A673 (cell line): ENCODE measurements at places on chromosomes 12 and 14.

GRCh38 chr12:124756166-124756565 lies 107.5 kb downstream of the SCARB1 start:
- no peak for DNase-seq

- DNase-seq = no peak
Observed at GRCh38 chr12:55637467-55637866, 775 bp downstream of the OR10P1 start.

GRCh38 chr14:92430686-92431085 lies 82.9 kb upstream of the RIN3 start:
- no peak for DNase-seq

GRCh38 chr14:28813810-28814209 lies 47.2 kb downstream of the FOXG1 start:
- DNase-seq = no peak

DNA sequence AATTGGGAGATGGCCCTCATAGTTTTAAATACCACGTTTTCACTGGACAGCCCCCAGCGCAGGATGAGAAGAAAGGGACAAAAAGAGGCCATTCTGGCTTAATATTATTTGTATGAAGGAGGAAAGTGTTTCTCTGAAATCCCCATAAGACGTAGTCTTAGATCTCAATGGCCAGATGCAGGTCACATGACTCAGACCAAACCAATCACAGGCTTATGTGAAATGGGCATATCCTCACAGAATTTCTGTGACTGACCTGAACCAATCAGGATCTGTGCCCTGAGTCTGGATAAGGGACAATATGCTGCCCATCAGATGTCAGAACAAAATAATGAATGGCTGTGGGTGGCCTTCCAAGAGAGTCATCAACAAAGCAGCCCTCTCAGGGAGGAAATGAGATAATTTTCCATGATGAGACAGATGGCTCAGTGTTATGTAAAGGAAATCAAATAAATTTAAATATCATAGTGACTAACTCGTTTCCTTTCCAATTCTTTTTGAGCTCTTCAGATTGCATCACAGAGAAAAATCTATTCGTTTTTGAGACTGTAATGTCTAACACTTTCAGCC lies 1009.5 kb upstream of the TMEM132C start:
- peak; percentile 96 for DNase-seq

- DNase-seq = peak; percentile 35
Observed at GRCh38 chr14:23364164-23365035, 572 bp downstream of the EFS start.

DNA sequence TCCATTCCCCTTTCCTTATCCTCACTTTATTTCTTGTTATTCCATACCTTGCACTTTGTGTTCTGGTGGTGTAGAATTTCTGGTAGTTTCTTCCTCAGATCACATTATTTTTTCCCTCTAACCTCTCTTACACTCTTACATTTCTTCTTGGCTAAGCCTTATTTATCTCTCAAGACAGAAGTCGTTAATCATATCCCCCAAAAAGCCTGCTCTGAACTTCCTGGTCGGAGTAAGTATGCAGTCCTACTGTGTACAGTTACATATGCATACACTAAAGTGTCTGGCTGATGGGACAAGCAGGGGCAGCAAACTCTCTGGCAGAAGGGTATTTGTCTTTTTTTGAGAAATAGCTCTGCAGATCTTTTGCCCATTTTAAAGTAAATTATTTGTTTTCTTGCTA lies 33.1 kb upstream of the USP15 start:
- DNase-seq = no peak

DNA sequence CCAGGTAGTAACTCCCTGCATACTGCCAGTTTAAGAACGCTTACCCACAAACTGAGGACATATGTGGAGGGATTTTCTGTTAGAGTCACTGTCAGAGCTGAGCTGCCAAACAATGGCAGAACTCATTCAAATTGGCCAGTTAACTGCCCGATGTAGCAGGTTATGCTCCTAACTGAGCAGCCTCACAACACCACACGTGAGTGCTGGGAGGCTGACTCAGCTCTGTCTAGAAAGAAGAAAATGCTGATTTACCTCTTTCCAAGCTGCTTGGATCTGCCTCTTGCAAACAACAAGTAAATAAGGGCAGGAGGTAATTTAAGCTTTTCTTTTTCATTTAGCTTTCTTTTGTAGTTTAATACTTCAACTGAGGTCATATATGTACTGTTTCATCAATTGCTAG lies 195.6 kb downstream of the PELI2 start:
- DNase-seq = no peak

DNA sequence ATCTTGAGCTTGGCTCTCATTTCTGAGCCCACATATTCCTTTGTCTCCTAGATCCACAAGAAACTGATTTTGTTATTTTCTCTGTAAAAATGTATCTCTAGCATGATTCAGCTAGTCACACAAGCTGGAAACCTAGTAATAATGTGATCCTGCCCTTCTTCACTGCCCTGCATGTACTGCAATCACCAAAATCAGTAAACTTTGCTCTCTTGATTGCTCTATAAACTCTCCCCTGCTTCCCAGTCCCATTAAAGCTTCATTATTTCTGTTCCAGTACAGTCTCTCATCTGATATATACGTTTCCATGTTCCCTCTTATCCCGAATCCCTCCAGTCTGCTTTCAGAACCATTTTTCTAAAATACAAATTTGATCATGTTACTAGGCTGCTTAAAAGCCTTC lies 166.5 kb downstream of the MSRB3 start:
- DNase-seq = no peak

DNA sequence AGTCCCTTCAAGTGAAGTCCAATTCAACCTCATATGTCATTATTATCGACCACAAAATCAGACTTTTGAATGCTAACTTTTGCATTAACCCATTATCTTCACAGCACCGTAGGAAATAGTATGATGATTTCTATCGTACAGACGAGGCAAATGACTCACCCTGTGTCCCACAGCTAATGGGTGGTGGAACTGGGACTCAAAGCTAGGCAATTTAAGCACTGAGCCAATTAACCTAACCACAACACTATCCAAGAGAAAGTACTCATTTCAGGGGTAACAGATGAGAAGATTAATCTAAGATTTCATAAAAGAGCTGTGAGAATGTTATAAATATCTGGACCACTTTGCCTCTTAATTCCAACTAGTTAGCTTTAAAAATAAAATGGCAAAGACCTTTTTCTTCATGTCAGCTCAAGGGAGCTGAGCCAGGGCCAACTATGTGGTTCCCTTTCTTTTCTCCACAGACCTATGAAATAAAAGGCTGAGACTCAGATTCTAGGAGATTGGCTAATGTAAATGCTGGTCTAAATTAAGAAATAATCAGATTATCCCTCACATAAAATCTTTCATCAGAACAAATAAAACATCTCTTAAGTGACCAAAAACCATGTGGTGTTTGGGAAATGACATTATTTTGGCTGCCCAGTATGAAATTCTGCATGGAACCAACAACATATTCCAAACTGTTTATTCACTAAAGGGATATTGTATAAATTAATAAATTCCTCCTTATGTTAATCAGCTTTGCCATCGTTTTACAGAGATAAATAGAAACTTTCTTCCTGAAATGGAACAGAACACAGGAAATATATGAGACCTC lies 4.9 kb downstream of the PTGER2 start:
- DNase-seq = no peak

DNA sequence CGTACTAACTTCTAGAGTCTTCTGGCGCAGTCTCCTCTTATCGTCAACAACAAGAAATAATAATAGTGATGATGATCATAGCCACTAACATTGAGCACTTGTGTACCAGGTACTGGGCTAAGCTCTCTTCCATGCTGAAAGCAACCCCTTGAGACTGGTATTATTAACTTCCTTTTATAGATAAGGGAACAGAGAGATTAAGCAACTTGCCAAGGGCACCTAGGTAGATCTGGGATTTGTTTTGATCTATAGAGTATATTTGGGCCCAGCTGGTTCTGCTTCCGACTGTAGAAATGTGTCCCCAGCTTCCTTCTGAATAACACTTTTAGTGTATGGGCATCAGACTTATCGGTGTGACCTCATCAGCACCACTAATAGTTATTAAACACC lies 1.1 kb upstream of the ZNF219 start:
- DNase-seq = no peak
